ENCODE measurements at places on chromosomes 5 and 9. TPM values are rescaled to one million over a fixed set of nuclear protein-coding genes. Genes with fewer than 3 reads are reported as not detected.

The EQTN gene
- total RNA-seq: not detected

The NKD2 gene
- not detected for total RNA-seq

The LCN9 gene
- total RNA-seq: not detected

The FOXD4L3 gene
- total RNA-seq: not detected

The C5orf58 gene
- total RNA-seq: not detected

The CARTPT gene
- not detected for total RNA-seq

The FIBCD1 gene
- 26.0 TPM for total RNA-seq

The CD274 gene
- total RNA-seq: 22.5 TPM

The PPP2R2B gene
- 0.18 TPM for total RNA-seq

The CYLC2 gene
- not detected for total RNA-seq

The NXNL2 gene
- 0.97 TPM for total RNA-seq

The ADRA1B gene
- total RNA-seq: under 0.01 TPM

The SPATA31C1 gene
- not detected for total RNA-seq

The TRAPPC13 gene
- total RNA-seq: 34.7 TPM
